SJCRH30 (cell line): ENCODE measurements at places on chromosomes 3 and 15. TPM values are rescaled to one million over a fixed set of nuclear protein-coding genes. Genes with fewer than 3 reads are reported as not detected.

- DNase-seq: no peak
Measured at GRCh38 chr3:105516972-105517371, 150.3 kb downstream of the ALCAM start.

DNA sequence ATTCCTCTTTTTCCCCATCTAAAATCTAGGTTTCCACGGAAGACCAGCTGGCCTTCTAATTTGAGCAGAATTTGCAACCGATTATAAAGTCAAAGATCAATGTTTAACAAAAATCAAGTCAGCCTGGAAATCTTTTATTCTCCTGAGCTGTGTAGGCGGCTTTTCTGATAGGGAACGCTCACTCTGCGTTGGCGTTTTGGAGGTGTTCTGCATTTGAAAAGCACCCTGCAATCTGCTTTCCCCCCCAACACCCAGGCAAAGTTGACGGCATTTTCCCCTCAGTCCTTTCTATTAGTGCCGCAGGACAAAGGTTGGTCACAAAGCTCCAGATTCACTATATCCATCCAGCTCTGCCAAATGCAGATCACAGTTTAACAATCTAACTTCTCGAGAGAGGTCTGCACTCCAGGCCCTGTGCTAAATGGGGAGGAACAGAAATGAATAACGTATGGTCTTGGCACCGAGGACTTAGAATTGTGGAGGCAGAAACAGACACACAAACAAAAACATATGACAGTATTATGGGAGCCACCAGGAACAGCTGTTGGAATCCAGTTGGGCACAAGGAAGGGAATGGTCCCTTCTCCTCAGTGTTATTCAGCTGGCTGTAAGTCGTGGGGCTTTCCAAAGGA is 50.4 kb upstream of the LARS2 start:
- DNase-seq: no peak

DNA sequence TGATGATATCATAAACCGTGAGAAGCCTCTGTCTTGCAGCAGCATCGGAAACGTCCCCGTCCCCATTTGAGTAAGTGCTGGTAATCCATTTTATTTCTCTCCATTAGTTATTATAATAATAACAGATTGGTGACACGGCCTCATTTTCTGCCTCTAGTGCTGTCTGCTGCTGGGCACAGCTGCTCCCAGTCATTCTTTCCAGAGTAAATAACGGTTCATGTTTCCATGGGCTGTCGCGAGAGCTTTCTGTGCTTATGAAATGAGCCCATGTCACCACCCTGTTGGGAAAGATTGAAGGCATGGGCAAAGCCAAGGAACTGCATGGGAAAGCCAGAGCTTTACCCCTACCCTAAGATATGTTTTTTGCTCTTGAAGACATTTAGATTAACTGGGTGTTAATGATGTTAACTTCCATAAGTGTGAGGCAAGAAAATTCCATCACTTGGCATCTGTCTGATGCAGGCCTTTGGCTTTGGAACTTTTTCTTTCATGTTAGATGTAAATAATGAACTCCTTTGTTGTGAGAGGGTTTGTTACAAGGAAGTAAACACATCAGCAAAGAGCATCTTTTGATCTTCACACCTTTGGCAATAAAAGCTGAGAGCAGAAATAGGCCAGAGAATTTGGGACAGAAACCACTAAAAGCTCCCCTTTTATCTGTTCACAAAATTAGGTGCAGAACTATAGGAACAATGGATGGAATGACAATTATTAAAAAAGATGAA is 141.8 kb downstream of the FILIP1L start:
- DNase-seq: peak; percentile 83

DNA sequence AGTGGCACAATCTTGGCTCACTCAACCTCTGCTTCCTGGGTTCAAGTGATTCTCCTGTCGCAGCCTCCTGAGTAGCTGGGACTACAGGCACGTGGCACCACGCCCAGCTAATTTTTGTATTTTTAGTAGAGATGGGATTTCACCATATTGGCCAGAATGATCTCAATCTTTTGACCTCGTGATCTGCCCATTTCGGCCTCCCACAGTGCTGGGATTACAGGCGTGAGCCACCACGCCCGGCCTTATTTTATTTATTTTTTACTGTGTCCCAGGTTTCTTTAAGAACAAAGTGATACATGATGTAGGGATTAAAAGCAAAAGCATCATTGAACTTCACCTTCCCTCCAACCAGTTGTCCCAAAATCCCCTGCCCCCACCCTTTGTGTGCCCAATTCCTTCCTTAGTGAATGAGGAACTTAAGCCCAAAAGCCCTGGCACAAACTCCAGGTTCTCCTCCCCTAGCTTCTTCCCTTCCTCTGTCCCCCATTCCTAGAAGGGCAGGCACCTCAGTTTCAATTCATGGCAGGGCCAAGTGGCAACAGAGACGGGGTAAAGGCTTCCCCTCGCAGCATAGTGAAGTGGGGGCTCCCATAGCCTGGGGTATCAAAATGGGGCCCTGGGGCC is 23.7 kb upstream of the RPN1 start:
- no peak for DNase-seq

DNA sequence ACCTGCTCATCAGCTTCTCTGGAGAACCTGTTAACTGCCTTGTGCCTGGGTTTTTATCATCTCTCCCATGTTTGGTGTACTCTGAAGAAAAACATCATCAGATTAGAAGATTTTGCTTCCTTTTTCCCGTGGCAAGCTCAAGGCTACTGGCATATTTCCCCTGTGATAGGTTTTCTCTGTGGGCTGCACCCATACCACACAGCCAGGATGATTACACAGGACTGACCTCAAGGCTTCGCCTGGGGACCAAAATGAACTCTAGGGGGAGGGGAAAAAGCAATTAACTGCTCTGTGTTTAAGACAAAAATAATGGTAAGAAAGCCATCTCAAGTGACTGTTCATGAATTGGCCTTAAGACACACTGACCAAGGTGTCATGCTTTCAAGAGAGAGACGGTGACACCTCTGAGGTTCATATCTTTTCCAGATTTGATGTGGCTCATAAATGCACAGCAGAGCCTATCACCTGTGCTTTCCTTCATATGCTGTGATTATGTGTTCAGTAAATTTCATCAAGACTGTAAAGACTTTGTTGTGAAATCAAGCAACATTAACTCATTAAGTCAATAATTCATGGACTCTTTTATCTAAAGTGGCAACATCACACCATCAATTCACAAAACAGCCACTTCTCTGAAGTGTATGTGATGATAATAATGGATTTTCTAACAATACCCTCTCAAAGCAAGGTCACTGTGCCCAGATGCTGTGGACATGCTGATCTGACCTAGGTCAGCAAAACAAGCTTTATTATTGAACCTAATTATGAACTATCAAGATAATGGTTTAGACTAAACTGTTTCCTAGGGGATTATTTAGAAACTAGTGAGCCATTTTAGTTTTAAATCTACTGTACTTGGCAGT is 427.9 kb downstream of the WDR72 start:
- DNase-seq: no peak

- DNase-seq: no peak
Measured at GRCh38 chr3:23052620-23053019, 150.5 kb upstream of the UBE2E2 start.

DNA sequence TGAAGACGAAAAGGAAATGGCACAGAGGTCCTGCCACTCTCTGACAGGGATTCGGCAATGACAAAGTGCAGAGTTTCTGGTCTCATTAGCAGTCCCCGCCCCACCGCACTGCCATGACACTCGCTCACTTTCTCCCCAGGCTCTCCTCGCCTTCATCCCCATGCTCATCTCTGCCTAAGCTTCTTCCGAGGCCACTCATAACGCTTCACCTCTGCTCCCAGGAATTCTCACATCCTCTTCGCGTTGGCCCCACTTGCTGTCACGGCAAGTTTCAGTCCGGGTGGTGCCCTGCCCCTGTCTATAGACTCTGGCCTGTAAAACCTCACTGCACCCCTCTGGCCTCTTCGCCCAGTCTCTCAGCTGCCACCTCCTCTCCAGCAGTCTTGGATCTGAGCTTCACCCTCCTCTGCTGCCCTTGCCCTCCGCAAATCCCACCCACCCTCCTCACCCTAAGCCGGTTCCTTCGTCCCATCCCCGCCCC is 654 bp downstream of the RUBCN start:
- no peak for DNase-seq

Gene PCLAF
- total RNA-seq: 581 and 605 TPM in 2 replicates

Gene GRK7
- total RNA-seq: 0.20 and 0.30 TPM in 2 replicates

Gene MCTP2
- 0.13 and 0.38 TPM in 2 replicates for total RNA-seq

Gene FRMD4B
- 3.8 and 4.4 TPM in 2 replicates for total RNA-seq

Gene C3orf33
- total RNA-seq: 1.7 and 2.8 TPM in 2 replicates
